NCI-H2081 treated with DMSO at 0.1 percent for 48 hours (cell line): ENCODE measurements at places on chromosomes 16 and 17.

DNA sequence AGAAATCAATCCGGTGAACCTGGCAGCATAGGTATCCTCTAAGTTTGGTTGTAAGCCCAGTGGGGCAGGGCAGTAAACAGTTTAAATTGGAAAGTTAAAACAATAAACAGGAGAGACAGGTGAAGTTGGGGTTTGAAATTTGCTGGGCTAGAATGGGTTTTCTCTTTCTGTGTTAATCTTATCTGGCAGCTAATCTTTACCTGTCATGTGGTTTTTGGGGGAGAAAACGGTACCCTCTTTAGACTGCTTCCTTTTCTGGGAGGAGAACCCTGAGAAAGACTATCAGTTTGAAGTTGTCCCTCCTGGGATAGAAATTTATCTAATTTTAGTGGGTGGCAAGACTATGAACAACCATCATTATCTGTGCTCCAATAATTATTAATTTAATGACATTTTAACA lies 24.0 kb downstream of the CDH13 start:
- DNase-seq = no peak

DNA sequence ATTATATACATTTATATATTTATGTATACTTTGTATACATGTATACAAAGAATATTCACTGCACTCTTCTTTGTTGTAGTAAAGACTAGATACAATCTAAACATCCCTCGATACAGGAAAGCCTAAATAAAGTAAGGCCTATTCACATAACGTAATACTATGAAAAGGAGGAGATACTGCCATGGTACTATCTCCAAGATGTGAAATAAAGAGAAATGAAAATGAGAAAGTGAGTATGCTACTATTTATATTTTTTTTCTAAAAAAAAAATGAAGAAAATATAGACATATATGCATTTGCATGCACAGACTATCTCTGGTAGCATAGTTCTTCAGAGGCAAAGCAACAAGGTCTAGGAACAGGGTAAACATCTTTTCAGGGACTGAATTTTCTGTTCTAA lies 19.4 kb downstream of the CFDP1 start:
- DNase-seq = no peak

DNA sequence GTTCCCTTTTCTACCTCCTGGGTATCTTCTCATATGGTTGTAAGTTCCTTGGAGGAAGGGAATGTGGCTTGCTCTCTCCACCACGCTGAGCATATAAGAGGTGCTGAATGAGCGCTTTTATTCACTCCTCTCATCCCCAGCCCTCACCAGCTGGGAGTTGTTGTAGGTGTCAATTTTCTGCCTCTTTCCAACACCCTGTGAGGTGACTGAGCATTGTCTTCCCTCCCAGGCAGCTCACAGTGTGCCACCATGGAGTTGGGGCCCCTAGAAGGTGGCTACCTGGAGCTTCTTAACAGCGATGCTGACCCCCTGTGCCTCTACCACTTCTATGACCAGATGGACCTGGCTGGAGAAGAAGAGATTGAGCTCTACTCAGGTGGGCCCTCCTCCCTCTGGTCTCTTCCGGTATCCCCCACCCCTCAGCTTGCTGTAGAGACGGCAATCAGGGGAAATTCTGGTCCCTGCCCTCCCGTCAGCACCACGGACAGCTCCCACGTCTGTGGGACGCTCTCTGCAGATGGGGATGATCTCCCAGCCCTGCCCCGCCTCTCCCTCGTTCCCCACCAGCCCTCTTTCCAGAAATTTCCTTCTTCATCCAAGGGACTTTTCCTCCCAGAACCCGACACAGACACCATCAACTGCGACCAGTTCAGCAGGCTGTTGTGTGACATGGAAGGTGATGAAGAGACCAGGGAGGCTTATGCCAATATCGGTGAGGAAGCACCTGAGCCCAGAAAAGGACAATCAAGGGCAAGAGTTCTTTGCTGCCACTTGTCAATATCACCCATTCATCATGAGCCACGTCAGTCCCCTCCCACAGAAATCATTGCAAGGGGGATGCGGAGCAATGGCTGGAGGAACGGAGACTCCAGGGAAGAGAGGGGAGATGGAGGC lies 18.3 kb downstream of the CIITA start:
- DNase-seq = no peak

GRCh38 chr17:72409405-72410002 lies 288.7 kb downstream of the SOX9 start:
- no peak for DNase-seq

GRCh38 chr16:29025218-29025617 lies 40.4 kb downstream of the LAT start:
- DNase-seq = no peak

- DNase-seq = no peak
These were observed 3.1 kb upstream of the ARL5C start for GRCh38 chr17:39169101-39169500.

GRCh38 chr16:86075839-86076440 lies 177.0 kb downstream of the IRF8 start:
- no peak for DNase-seq

GRCh38 chr17:40373324-40373723 lies 8.8 kb upstream of the GJD3 start:
- DNase-seq = no peak

DNA sequence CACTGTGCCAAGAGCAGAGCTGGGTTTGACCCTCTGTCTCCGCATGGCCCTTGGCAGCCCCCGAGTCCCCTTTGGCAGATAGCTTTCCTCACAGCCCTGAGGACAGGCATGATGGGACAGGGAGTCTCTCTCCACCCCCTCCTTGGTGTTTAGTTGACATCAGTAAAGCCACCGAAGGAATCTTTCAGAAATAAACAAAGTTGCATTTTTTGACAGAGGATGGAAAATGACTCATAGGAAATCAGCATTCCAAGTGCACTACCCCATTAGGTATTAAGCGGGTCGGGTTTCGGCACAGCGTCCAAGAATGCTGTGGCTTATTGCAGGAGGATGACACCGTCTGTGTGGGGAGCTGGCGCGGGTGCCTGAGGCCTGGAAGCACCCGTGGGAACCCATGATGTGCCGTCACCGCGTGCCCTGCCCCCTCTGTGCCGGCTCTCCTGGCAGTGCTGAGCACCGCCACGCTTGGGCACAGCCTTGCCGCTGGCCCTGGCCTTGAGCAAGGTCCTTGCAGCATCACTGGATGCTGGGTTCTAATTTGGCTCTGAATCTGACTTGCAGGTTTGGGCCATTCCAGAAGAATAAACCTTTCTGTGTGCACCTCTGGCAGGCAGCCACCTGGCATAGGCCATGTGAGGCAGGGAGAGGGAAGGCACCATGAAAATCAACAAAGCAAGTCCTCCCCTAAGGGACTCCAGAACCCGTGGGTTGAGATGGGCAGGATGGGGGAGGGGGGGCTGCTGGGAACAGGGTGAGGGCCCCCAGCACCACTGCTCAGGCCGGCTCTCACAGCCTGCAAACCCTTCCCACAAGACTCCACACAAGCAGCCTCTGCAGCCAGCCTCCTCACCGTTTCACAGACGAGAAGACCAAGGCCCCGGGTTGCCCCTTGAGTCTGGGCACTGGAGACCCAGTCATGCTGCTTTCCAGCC lies 50.5 kb upstream of the ZNF469 start:
- no peak for DNase-seq

GRCh38 chr17:2958706-2959222 lies 104.6 kb downstream of the OR1D5 start:
- no peak for DNase-seq

DNA sequence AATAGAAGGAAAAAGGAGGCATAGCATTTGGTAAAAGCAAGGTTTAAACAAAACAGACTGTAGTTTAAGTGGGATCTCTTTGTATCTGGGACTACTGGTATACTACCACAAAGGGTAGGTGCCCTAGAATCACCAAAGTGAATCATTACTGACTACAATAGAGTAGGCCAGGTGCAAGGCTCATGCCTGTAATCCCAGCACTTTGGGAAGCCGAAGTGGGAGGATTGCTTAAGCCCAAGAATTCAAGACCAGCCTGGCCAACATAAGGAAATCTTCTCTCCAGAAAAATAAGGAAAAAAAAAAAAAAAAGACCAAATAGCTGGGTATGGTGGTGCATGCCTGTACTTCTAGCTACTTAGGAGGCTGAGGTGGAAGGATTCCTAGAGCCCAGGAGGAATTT lies 60.8 kb upstream of the CORO6 start:
- DNase-seq = no peak

DNA sequence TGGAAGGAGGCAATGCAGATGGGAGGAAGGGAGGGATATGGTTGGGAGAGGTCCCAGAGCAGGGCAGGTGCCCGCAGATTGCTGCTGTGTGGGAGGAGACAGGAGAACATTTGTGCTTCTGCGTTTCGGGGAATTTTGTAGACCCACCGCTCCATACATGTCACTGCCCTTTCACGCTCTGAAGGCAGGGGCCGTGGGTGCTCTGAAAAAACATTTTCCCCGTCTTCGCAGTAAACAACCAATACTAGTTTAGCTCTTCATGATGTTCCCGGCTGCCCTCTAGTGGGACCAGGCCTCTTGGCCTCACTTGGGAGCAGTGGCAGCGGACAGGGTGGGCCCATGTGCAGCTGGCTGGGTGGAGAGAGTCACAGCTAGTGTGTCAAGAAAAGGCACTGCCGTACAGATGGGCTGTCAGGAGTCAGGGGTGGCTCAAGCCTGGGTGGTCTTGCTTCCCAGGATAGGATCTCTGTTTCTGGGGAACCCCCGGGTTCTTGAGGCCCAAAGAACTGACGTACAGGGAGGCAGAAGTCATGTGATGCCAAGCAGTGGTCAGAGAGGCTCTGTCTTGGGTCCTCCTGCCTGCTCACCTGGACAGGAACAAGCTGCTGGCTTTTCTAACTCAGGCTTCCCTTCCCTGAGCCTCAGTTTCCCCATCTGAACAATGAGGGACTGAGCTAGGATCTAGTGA lies 46.5 kb upstream of the CPNE2 start:
- DNase-seq = no peak

DNA sequence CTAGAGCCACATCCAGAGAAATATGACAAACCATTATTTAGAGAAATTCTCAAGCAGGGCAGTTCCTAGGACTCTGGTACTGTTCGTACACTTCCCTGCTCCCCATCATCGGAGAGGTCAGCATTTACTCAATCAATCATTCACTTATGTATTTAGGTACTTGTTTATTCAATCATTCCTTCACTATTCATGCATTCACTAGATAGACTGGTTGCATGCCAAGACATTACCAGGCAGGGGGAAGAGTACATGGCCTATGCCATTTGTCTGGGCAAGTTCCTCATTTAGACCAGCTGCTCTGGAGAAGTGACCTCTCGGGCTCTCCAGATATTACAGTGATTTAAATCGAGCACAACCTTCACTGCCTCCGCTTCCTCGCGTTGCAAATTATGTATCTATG lies 603.4 kb downstream of the KCNJ2 start:
- DNase-seq = no peak

DNA sequence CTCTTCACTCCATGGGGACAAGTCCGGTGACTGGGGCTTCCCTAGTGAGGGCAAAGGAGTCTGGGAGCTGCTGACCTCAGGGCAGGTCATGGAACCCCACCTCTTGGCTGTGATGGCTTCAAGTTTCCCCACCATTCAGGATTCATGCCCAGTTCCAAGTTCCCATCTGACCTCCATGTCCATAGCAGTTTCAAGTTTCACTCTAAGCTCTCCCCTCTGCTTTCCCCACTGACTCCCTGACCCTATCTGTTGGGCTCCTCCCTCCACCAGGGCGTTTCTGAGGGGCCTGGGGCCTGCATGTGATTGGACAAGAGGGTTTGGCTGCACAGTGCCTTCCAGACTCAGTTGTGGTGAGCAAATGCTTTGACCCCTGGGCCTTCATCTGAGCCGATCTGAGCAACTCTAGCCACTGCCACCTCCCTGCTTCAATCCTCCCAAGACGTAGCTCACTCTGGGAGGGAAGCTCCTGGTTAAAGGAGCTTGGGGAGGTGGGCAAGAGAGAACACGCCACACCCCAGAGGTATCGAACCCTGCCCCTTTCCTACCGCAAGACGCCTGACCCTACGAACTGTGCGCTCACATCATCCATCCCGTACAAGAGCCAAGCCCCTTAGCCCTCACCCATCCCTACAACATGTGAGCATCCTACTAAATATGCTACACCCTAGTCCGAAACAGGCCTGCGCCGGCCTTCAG lies 8.3 kb downstream of the ZNF629 start:
- DNase-seq = no peak

- DNase-seq = no peak
These were observed 42.7 kb upstream of the SMPD3 start for GRCh38 chr16:68490829-68491575.

DNA sequence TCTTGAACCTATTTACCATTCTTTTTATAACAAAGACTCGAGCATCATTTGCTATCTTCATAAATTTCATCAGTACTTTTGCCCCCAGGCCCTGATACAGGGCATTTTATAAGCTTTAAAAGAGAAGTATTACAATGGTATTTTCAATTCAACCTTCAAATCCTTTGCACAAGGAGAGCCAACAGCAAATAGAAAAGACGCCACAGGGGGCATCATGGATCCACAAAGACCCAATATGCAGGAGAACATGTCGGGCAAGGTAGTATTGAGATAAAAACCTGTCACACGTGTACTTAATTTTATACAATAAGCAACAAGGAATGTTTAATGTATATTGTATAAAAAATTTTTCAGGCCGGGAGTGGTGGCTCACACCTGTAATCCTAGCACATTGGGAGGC lies 10.2 kb downstream of the MAP3K14 start:
- no peak for DNase-seq

DNA sequence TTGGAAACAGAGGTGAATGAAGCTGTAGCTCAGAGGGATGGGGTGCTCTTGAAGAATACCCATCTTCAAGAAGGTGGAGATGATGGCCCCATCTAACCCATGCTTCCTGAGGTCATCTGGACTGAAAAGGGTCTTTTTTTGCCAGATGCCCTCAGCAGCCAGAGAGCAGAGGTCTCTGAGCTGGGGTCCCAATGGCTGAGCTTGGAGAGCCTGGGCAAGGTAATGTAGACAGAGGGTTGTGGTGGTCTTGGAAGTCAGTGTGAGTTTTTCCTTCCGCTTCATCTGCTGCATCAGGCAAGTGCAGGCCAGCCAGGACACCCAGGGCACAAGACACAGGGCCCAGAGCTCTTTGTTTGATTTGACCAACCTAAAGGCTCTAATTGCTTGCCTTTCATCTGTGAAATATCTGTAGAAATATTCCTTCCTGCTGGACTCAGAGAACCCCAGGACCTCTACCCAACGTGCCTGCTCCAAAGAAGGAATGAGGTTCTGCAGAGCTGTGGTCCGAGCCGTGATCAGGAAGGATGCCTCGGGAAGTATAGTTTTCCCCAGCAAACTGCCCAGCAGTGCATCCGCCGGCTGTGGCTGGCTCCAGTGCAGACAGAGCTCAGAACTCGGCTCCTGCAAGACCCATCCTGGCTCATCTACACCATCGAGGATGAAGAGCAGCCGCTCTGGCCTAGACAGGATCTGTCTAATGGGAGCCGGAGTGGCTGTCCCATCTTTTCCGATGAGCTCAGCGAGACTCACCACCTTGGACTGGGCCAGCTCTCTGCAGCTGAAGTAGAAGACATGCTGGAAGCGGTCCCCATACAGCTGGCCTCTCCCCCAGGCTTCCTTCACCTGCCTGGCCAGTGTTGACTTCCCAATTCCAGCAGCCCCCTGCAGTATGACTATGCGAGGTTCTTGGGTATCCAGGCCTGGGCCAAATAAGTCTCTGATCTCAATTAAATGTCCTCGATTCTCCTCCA lies 25.2 kb downstream of the NLRP1 start:
- no peak for DNase-seq
